ENCODE measurements at places on chromosomes 5 and 9.

DNA sequence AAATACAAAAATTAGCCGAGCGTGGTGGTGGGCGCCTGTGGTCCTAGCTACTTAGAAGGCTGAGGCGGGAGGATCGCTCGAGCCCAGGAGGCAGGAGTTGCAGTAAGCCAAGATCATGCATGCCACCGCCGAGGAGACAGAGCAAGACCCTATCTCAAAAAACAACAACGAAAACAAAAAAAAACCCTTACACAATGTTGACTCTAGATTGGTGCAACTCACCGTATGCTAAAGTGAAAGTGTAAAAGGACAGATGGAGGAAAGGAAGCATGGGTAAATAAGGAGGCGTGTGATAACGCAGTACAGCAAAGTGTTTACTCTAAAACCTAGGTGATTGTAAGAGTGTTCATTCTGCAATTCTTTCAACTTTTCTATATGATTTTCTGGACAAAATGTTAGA lies 15.9 kb upstream of the RUFY1 start:
- no peak for DNase-seq

GRCh38 chr5:67173959-67174358 lies 22.6 kb downstream of the CD180 start:
- DNase-seq, result no peak

DNA sequence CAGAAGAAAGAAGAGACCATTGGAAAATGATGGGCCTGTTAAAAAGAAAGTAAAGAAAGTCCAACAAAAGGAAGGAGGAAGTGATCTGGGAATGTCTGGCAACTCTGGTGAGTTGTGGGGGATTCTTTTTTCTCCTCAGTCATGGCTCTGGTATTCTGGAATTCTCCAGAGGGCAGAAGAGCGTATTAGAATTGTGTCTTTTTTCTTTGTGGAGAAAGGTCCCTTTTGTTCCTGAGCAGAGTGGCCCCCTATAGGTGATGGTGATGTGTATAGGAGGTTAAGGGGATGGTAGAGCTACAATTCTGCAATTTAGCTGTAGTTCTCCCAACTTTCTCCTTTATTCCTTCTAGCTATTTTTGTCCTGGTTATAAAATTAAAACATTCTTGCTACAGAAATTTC lies 1.6 kb upstream of the DHFR start:
- DNase-seq, result no peak

DNA sequence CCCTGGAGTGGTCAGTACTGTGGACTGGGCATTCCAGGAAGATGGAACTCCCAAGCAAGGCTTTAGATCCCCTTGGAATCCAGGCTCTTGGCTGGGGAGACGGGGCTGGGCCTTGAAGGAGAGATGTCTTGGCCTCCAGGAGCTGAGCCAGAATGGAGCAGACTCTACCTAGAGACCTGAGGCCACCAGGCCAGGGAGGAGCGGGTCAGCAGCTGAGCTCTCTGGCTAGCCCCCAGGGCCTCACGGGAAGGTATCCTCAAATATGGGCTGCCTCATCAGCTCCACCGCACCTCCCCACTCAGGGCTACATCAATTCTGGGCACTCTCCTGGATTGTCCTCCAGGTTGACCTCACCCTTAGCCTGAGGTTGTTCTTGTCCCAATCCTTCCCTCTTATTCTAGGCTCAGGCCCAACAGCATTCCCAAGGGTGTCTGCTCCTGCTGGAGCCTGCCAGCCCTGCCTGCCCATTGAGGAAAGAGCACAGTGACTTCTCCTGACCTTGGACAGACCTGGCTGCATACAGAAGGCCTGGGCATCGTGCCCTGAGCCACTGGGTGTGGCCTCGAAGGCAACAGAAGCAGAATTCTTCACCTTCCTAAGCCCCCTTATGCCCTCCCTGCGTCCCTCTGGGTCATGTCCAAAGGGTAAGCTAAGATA lies 3.0 kb upstream of the PDLIM4 start:
- no peak for DNase-seq

- DNase-seq, result peak; percentile 81
Observed at GRCh38 chr9:129624947-129625346, 1.0 kb upstream of the NTMT1 start.

DNA sequence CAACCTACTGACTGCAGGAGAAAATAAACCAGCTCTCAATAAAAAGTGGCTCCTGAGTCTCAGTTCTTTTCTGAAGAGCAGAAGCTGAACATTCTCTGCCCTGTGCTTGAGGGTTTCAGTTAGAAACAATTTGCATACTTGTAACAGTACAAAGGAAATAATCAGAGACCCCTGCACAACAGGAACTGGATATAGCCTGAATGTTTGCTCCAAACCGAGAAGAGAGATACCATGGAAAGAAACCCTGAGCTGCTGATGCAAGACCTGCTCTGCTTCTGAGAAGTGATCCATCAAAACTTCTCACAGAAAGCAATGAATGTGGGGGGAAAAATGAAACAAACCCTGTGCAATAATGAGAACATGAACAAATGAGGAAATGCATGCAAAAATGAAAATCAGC lies 592.9 kb downstream of the SEMA5A start:
- DNase-seq, result no peak

DNA sequence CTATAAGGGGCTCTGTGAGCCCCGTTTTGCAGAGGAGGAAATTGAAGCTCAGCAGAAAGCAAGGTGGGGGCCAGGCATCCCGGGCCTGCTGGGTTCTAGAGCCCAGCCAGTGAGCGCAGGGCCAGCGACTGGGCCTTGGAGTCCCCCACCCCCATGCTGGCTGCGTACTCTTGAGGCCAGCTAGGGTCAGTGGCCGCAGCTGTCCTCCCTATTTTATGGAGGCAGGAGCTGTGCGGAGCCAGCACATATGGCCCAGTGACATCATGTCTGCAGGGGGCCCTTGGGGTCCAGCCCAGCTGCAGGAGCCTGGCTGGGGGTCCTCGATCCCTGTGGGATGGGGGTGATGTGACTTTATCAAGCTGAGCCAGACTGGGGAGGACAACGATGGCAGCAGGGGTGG lies 71.3 kb downstream of the HMCN2 start:
- DNase-seq, result no peak

GRCh38 chr9:113636165-113636564 lies 172.6 kb downstream of the RGS3 start:
- DNase-seq, result no peak

GRCh38 chr9:16544842-16545241 lies 325.6 kb downstream of the BNC2 start:
- no peak for DNase-seq

- no peak for DNase-seq
Observed at GRCh38 chr9:27142299-27142930, 33.4 kb downstream of the TEK start.

DNA sequence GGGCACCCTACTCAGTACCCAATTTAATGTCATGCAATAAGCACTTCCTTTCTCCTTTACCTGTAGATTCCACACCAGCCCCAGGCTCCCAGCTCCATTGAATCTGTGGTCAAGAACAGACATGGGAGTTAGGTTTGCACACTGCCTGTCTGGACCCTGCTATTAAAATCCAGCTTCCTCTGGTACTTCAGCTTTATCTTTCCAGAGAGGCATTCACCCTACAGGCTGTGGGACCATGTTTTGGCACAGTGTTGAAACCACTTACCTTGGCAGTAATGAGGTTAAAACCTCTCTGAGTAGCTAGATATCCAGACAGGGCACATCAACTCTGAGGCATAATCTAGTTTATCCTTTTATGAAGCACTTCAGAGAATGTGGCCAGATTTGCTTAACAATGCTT lies 191.5 kb upstream of the PCSK5 start:
- no peak for DNase-seq

DNA sequence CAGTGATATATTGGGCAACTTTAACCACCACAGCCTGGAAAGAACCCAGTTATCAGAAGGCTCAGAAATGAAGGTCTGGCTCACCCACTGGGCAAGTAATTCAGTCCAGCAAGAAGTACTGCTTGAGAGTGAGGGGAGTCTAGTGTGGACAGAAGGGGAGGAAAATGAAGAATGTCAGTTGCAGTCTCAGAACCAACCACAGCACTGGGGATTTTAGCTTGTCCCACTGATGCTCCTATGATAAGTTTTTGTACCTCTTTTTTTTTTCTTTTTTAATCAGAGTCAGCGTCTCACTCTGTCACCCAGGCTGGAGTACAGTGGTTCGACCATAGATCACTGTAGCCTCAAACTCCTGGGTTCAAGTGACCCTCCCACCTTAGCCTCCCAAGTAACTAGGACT lies 9.4 kb upstream of the CD72 start:
- DNase-seq, result no peak
